Effector CD4-positive, alpha-beta T cell (primary cell): ENCODE measurements at places on chromosomes 5 and 9.

GRCh38 chr9:35606138-35606504, 1.1 kb downstream of the TESK1 start:
- no peak for DNase-seq

DNA sequence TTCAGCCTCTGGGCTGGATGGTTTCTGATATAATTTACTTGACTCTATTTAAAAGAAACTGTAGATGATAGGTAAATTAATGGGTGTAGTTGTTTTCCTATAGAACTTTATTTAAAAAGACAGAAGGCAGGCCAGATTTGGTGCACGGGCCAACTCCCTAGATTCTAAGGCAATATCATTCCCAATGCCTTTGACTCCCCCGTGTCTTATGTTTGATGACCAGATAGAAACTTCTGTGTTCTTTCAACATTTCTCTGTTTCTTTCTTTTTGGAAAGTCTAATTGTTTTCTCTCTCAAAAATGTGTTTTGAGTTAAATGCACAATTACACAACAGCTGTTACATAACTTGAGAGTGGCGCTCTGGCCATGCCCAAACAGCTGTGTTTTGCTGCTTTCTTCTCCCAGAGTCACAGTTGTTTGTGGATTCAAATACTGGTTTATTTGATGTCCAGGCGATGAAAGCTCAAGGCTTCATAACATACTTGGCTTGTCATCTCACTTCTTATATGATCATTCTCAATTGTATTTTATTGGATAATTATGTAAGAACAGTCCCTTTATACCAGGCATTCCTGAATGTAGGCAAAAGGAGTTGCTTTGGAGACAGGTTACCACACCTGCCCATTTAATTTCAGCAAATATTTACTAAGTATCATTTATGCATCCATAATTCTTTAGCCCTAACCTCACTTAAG, 1.7 kb upstream of the ALDH1A1 start:
- DNase-seq = no peak

- peak; percentile 97 for DNase-seq
These were observed 490 bp upstream of the RNF44 start for GRCh38 chr5:176537554-176538229.

DNA sequence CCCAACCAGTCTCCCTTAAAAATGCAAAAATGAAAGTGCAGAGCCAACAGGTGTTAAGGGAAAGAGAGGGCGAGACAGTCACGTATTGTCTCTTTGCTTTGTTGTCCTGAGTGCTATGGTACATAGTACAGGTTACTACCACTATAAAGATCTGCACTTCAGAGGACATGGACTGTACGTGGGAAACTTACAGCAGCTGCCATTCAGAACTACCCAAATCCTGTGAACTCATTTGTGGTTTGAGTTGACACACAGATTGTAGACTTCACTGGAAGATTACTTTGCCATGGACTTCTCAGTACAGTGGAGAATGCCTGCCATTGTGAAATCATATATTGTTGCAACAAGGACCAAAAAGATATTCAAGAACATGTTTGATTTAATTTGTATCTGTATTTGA, 34.8 kb downstream of the FBXO38 start:
- DNase-seq = no peak

- no peak for DNase-seq
These were observed 607.1 kb downstream of the TLE1 start for GRCh38 chr9:81082221-81082620.

- no peak for DNase-seq
These were observed 96.5 kb downstream of the JAKMIP2 start for GRCh38 chr5:147685993-147686392.

DNA sequence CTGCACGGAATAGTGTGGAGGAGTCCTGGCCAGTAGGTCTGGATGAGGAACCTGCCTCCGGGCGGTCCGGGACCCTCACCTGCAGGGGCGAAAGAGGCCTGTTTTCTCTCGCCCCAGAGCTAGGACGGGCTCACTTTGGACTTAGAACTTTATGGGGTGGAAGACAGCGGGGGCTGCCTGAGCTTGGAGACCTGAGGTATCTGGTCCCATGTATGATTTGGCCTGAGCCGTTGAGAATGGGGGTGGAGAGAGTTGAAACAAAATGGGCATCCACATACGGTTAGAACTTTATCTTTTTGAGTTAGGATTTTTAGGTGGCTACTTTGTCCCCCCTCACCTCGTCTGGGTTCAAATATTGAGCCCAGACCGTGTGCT, 681 bp upstream of the ETF1 start:
- DNase-seq = no peak

DNA sequence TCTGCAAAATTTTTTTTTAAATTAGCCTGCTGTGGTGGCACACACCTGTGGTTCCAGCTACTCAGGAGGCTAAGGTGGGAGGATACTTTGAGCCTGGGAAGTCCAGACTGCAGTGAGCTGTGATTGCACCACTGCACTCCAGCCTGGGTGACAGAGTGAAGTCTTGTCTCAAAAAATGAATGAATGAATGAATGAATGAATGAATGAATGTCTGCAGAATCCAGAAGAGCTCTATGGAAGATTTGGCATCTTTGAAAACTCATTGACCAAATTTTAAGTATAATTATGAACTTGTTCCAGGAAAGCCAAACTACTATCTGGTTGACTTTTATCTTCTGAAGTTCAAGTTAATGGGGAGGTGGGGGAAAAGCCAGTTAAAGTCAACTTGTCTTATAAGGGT, 94.2 kb upstream of the ERBIN start:
- no peak for DNase-seq

DNA sequence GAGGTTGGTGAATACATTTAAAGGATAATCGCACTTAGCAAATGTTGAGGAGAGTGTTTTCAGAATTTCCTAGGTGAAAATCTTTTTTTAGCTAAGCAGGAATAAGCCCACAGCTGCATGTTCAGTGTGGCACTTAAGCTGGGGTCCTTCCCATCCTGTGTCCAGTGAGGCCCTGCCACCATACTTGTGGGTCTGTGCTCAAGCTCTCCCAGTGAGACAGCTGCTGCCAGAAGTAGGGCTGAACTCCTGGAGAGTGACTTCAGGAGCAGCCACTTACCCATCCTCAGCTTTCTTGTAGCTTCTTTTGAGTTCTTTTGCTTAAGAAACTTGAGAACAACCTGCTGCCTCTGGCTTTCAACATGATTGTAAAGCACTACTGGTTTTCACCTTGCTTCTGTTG, 110.0 kb upstream of the DHFR start:
- no peak for DNase-seq

DNA sequence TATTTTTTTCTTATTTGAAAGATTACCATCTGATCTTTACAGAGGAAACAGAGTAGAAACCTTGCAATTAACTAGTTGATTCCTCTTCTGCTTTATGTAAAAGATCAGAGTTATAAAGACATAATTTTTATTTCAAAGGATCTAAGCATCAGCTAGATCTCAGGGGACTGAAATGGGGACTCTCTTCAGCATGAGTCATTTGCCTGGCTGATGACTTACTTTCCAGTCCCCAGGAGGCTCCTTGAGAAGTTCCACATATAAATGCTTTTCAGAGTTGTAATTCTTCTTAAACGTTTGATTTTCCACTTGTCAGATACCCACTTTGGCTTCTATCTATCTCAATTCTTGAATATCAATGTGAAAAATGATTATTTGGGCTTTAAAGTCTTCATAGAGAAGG, 389.4 kb downstream of the RAB3C start:
- no peak for DNase-seq

DNA sequence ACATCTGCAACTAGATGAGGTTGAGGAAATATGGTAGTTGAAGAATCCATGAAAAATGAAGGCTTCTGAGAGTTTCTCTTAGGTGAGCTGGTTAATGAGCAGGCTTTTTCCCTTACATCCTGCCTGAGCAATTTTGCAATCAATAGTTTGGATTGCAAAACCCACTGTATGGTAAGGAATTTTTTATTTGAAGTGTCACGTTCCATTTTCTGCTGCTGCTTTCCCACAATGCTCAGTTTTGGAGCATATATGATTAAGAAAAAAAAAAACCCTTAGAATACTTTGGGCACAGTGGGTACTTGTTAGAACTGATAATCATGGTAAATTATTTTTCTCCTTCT, 144.2 kb downstream of the PCSK1 start:
- DNase-seq = no peak

DNA sequence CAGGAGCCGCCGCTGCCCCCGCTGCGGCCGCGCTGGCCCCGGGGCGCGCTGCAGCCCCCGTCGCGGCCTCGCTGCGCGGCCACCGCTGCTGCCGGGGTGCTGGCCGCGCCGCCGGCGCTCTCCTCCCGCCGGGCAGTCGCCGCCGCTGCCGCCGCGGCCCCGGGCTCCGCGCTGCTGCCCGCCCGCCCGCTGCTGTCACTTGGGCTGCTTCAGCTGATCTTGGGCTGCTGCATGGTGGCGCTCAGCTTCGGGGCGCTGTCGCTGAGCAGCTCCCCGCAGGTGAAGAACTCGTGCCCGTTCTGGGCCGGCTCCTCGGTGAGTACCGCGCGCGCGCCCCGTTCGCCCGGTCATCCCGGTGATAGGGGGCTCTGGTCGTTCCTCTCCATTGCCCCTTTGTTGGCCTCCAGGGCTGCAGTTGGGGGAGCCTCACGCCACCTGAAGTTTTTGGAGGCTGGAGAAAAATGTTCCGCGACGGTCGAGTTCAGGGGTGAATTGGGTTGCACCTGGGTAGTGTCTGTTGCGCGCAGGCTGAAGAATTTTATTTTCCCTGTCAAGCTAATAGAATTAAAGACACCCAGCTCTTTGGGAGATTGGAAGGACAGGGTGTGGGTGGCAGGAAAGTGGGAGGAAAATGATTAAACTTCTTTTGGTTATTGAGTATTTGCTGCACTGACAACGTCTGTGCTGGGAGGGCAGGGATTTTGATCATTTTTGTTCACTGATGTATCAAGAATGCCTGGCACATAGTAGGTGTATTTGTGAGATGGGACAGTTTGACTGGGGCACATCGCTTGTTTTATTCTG, 596 bp downstream of the ENTREP1 start:
- no peak for DNase-seq

DNA sequence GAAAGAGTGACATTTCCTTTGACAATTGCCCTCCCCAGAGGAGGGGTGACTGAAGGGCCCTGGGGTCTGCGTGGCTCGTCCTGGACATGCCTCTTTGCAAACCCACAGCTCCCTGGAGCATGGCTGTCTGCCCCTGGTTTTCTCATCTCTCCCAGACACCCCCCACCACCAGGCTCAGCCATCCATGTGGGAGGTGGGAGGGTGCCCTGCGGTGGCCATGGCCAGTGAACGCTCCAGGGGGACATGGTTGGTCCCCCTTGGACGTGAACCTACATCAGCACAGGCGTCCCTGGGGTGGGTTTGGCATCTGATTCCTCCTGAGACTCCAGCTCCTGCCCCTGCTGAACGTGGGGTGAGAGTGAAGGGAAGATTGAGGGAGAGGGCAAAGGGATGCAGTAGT, 67.7 kb upstream of the LMX1B start:
- no peak for DNase-seq

DNA sequence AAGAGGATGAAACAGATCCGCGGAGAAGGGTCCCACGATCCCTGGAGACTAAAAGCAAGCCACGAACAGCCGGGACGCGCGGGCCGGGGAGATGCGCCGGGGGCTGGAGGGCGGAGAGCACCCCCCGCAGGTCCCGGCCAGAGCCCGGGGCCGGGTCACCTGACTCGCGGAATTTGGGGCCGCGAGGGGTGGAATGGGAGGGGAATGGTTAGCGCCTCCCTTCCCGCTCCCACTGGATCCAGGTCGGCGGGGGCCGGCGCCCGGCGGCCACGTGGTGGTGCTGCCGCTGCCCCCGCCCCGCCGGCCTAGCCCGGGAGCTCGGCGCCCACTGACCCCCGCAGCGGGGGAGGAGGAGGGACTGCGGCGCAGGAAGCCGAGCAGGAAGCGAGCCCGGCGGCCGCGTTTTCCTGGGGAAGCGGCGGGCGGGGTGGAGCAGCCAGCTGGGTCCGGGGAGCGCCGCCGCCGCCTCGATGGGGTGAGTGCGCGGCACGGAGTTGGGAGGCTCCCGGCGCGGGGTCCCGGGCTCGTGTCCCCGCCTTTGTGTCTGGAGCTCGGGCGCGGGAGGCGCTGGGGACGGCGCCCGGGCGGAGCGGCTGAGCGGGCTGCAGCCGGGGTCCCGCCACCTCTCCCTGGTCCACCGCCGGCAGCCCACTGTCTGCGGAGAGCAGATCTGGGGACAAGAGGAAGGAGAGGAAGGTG, at the start of gene RAI14:
Gene RAI14 (plus strand): TSS at position 328 of the 699 bp plus-strand sequence. CDS start 30,592 bp downstream, outside the sequence.
- no peak for DNase-seq

GRCh38 chr5:176870110-176870591, 29.0 kb downstream of the HK3 start:
- DNase-seq = no peak

- DNase-seq = no peak
These were observed 79.8 kb downstream of the TNC start for GRCh38 chr9:115038178-115038577.

GRCh38 chr9:128863647-128864046, 18.1 kb downstream of the KYAT1 start:
- DNase-seq = peak; percentile 81

- no peak for DNase-seq
These were observed 196.5 kb downstream of the ZNF608 start for GRCh38 chr5:124549891-124550436.

GRCh38 chr5:68711293-68712200, 382.3 kb upstream of the SLC30A5 start:
- no peak for DNase-seq

GRCh38 chr5:125412561-125413495, 666.4 kb upstream of the ZNF608 start:
- DNase-seq = no peak

DNA sequence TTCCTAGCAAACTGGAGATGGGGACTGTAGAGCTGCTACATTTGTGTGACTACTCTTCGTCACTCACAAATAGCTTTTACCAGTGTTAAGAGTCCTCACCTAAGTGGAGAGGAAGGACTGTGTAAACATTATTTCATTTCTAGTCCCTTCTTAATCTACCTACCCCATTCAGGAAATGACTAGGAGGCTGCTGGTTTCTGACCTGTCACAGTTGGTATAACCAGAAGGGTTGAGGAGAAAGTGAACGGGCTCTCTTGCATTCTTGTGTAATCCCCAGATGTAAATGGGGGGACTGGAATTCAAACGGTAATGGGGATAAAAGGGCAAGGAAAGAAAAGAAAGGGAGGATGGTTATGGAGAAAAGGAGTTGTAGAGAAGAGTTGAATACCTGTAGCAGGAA, 35.4 kb upstream of the BNIP1 start:
- DNase-seq = no peak

GRCh38 chr5:67887748-67888161, 327.8 kb upstream of the PIK3R1 start:
- no peak for DNase-seq

GRCh38 chr5:83378624-83379289, 92.8 kb upstream of the VCAN start:
- no peak for DNase-seq

DNA sequence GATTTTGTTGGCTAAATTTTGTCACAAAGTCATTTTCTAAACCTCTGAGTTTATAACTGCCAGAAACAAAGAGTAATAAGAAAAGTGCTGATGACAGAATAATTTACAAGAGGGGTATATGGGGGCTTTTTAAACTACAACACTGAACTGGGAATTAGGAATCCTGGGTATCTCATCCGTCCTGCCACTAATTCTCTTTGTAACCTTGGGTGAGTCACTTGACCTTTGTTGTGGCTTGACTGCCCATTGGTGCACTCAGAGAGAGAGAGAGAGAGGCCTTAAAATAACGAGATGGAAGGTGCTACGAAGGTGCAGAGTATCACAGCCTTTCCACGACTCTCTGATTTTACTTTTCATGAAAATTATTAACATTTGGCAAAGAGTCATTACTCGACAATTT, 130.3 kb upstream of the CNTLN start:
- DNase-seq = no peak

- DNase-seq = no peak
These were observed 256.4 kb downstream of the PDZD2 start for GRCh38 chr5:31895199-31895820.
